Urothelium cell line (cell line): ENCODE measurements at places on chromosomes 2 and 18.

GRCh38 chr18:78085241-78086185, 835.9 kb downstream of the GALR1 start:
- peak; percentile 47 for DNase-seq

DNA sequence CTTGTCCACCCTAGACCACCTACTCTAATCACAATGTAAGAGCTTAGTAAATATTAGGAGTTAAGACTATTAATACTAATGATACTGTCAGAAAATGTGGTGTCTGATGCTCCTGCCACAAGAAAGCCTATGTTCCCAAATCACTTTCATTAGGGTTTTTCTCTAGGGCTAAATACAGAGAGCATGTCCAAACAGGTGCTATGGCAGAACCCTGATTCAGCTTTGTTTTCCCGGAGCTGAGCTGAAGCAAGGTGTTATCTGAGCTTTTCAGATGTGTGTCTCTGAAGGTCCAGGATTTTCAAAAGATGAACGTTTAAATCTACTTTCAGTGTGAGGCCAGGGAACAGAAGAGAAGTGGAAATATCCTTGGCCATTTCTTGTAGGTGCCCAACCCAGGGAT, 40.6 kb downstream of the CPO start:
- no peak for DNase-seq

GRCh38 chr2:64434039-64434657, 19.8 kb upstream of the LGALSL start:
- DNase-seq, result no peak

DNA sequence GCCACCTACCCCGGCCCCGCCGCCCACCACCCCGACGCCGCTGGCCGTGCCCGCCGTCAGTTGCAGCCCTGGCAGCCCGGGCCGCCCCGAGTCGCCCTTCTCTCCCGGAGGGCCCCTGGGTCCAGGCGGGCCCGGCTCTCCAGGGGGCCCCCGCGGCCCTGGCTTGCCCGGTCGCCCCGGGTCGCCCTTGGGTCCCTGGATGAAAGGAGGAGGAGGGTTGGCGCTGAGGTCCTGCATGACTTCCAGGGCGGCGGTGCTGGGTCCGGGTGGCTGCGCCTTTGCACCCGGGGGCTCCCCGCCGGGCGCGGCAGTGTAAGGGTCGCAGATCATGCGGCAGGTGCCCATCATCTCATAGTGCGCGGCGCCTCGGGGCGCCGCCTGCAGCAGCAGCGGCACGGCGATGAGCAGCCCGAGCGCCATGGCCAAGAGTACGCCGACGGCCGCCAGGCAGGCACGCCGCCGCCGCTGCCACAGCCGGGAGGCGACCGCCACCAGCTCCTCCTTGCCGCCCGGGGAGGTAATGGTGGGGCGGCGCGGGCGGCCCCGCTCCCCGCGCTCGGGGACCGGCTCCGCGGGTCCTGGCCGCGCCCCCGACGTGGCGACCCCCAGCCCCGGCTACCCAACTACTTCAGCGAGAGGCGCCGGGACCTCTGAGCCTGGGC, 570 bp downstream of the C1QL2 start:
- DNase-seq, result no peak

DNA sequence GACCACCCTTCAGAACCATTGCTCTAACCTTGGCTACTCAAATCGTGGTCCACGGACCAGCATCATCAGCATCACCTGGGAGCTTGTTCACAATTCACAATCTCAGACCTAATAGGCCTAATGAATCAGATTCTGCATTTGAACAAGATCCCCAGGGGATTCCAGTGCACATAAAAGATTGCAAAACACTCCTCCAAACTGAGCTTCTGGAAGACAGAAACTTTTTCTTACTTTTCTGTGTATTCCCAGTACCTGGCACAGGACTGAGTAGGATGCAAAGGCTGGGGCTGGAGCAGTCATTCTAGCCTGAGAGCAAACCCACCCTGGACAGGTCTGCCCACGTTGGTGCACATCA, 115.1 kb upstream of the COPS8 start:
- DNase-seq, result no peak

GRCh38 chr2:152336854-152337510, 2.0 kb downstream of the FMNL2 start:
- DNase-seq, result no peak
